Stimulated activated CD4-positive, alpha-beta T cell treated with anti-CD3 and anti-CD28 coated beads, Interleukin-4, amount 100 ng/mL, for 4 hours (primary cell): ENCODE measurements at places on chromosomes 13 and 19.

DNA sequence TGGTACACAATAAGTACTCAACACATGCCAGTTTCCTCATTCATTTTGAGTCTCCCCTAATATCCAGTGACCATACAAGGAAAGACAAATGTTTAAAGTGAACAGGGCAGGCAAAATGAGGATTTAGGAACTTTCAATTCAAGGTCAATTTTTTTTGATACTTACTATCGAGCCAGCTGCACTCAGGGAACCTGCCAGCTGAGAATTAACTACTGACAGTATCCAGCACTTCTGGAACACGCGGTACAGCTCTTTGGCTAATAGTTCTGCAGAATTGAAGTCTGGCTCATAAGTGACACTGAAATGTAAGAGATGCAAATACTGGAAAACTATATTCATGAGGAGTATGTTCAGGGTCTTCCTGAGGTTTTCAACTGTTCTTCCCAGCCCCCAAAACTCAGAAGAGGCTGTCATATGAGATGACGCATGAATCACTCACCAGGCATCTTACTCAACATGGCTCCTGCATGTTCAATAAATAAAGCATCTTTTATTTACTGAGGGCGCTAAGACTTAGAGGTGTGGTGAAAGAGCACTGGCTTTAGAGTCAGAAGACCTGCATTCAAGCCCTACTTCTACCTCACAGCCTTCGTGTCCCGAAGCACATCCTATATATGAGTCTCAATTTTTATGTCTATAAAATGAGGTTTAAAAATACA is 25.6 kb downstream of the RUBCNL start:
- DNase-seq, result no peak

DNA sequence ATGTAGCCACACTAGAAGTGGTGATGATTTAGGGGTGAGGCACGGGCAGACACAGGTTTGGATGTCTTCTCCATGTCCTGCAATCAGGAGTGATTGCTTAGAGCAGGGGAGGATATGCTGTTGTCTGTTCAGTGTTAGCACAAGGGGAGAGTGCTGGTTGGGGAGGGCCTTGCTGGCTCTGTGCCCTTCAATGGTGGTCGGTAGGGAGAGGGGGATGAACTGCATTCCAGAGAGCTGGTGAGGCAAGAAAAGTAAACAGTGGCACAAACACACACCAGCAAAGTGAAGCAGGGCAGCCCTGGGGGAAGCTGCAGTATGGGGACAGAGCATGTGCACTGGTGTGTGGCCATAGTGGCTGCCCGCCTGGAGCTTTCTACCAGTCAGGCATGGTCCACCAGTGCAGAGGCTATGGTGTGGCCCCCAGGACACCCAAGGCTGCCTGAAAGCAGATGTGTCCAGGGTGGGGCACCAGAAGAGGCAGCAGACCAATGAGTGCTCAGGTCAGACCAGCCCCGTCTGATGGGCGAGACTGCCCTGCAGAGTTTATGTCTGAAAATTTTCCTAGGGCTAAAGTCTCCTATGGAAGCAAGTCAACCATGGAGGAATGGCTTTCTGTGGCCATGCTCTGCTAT is 1676.9 kb downstream of the PCDH9 start:
- DNase-seq, result no peak

GRCh38 chr13:42384265-42384664 is 112.3 kb downstream of the AKAP11 start:
- no peak for DNase-seq

DNA sequence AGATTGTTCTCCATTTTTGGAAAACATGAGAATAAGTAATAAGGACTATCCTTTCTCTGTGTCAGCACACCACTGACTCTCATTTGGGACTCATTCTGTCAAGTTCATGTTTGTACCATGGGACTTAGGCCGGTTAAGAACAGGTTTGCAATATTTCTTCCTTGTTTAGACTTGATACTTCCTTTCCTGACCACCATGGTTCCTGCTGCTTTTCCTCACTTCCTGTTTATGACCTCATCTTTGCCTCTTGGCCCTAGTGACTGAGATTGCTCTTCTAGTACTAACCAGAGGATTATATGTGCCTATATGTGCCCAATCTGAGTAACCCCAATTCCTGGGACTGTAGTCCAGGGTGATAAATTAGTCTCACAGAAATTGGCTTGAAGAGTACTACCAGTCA is 32.5 kb upstream of the NDFIP2 start:
- DNase-seq, result no peak

DNA sequence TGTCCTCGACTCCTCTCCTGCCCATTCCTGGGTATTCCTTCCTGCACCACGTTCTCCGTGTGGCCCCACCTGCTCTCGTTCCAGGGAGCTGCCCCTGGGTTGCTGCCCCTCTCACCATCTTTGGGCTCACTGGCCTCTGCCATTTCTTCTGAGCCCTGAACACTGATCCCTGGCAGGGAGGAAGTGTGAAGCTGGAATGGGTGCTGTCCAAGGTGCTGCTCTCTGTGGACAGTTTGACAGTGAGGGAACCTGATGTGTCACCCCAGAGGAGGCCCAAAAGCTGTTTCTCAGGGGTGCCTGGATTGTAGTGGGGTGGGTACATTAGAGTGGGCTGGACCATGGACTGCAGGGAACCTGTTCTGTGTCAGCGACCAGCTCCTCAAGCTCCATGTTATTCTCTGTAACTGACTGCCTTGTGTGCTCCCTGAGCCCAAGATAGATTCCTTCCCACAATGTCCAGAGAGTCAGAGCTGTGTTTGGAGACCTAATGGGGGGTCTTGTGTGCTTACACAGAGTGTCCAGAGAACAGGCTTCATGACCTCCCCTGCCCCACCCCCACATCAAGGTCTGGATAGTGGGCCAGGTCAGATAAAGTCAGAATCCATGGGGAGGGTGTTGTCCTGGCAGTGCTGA is 7.2 kb upstream of the CEACAM8 start:
- DNase-seq, result peak; percentile 12
